ENCODE measurements at places on chromosomes 2 and 18.

DNA sequence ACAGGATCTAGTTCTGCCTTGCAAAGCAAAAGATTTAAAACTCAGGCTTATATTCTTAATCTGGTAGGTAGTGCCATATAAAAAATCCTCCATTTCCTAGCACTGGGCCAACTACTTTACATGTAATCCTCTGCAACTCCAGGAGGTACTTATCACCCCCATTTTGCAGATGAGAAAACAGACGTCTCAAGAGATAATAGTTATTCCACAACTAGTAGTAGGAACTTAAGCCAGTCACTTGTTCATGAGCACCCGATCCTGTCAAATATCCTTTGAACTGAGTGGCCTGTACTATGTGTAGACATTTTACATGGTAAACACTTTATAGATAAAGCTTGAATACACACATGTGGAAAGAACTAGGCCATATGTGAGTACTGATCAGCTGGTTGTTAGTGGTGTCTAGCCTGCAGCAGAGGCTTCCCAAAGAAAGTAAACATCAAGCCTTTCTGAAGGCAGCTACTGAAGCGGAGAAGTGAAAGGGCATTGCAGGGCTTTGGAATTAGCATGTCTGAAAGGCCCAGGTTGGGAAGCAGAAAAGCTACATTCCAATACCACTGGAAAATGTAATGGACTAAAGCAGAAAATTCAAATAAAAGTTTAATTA lies 48.0 kb downstream of the NAB1 start:
- peak; percentile 28 for DNase-seq

GRCh38 chr2:100537918-100538317 lies 24.9 kb upstream of the PDCL3 start:
- no peak for DNase-seq

DNA sequence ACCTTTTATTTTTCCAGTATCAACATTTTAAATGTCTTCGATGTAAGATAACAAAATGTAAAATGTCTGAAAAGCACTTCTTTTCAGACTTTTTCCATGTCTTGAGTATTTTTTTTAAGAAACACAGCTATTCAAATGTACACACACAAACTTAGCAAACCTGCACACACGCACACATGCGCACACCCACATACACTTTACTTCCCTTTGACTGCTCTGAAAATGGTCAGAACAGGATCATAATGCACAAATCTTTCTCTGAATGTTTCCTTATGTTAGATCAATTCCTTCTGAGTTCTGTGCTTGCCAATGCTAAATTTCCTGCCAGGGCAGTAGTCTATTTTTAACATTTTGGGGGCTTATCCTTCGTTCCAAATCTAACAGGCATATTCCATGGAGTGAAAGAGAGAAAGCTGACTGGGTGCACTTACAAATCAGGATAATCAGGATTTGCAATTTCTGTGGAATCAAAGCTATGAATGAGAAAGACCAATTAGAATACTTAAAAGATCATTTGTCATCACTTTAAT lies 136.3 kb downstream of the ZEB2 start:
- DNase-seq, result no peak

- peak; percentile 70 for DNase-seq
These were observed 31.9 kb upstream of the RPIA start for GRCh38 chr2:88659538-88659915.

DNA sequence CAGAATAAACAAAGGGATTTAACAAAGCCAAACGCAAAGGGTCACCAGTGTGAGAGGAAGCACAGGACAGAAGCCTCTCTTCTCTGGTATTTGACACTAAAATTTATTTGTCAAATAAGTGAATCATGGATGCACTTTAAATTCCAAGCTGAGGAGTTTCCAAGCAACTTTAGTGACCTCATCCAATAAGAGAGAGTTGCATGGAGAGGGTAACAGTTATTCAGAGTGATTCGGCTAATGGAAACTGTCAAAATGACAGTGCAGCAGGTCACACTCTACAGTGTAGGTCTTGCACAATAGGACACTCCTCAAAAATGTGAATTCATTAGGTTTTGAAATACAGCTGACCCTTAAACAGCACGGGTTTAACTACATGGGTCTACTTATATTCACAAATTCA lies 103.9 kb upstream of the ACVR1C start:
- DNase-seq, result no peak

GRCh38 chr2:170145191-170145590 lies 32.8 kb upstream of the MYO3B start:
- DNase-seq, result no peak

DNA sequence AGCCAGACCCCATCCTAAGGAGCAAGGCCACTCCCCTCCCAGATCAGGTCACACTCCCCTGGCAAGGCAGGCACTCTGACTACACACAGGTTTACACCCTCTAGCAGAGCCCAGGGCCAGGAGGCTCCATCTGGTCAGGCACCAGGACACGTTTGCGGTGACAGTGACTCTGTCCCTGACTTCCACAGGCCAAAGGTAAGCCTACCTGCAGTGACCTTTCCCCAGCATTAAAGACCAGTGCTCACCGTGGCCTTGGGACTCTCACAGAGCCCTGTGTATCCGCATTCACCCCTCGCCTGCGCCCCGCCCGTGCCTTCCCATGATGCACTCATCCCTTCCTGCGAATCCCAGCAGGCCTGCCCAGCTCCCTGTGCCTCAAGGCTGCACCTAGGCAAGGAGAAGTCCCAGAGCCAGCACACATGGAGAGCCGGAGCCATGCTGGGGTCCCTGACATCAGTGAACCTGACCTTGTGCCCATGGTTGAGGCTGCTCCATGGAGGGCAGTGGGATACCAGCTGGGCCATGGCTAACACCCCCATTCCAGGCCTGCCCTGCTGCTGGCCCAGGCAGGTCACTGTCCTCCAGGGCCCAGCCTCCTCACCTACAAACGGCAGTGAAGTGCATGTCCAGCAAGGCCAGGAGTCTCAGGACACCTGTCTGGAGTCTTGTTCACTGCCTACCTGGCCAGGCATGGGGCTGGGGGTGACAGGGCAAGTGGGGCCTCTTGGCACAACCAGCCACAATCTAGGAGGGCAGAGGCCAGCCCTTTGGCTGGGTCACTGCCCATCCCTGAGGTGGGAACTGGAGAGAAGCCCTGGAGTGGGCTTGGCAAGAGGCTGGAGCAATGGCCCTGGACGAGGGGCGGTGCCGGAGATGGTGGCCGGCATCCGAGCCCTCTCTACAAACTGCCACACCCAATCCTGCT lies 3.0 kb downstream of the NEURL3 start:
- DNase-seq, result peak; percentile 42

- no peak for DNase-seq
These were observed 139.7 kb downstream of the EHBP1 start for GRCh38 chr2:62845256-62845655.

All from hepatocyte (in vitro differentiated cells).